ENCODE measurements at places on chromosomes 11 and 22.
A peak's percentile ranks its signal among the peaks of the same experiment; 100 is the strongest.

GRCh38 chr11:15748132-15748531 lies 608.2 kb downstream of the SOX6 start:
- no peak for DNase-seq

GRCh38 chr11:27319072-27319471 lies 43.9 kb downstream of the CCDC34 start:
- no peak for DNase-seq

GRCh38 chr11:8225589-8226036 lies 38.1 kb downstream of the LMO1 start:
- peak; percentile 83 for DNase-seq

- no peak for DNase-seq
Measured at GRCh38 chr11:113247221-113247620, 67.2 kb upstream of the TTC12 start.

DNA sequence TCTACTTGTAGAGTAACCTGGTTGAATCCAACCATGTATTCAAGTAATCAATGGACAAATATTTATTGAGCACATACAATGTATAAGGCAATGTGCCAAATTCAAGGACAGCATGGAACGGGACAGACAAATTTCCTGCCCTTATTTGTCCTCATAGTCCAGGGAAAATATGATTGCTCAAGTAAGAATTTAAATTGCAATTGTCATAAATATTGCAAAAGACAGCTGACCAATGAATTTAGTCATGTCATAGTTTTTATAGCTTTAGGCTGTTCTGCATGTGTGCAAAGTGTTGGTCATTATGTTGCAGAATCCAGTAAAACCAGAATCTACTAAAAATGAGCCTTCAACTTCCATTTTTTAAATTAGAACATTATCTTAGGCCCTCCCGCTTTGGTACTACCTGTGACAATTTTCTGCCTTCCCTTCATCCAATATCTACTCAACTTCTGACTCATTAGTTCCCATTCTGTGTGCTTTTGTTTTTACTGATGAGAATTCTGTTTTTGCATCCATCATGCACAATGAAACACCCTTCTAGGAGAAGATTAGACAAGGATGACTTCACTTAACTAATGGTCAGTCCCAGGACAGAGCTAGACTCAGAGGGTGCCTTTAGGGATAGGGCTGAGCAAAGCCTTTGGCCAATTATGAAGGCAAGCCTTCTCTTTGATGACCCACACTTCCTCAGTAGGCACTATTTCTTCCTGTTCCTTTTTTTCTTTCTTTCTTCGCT lies 45.8 kb upstream of the FIBIN start:
- no peak for DNase-seq

GRCh38 chr22:45682064-45682463 lies 10.4 kb downstream of the ATXN10 start:
- no peak for DNase-seq

- DNase-seq: no peak
Measured at GRCh38 chr11:92159931-92160330, 64.7 kb upstream of the FAT3 start.

- DNase-seq: no peak
Measured at GRCh38 chr11:45431046-45432018, 145.2 kb upstream of the SYT13 start.

DNA sequence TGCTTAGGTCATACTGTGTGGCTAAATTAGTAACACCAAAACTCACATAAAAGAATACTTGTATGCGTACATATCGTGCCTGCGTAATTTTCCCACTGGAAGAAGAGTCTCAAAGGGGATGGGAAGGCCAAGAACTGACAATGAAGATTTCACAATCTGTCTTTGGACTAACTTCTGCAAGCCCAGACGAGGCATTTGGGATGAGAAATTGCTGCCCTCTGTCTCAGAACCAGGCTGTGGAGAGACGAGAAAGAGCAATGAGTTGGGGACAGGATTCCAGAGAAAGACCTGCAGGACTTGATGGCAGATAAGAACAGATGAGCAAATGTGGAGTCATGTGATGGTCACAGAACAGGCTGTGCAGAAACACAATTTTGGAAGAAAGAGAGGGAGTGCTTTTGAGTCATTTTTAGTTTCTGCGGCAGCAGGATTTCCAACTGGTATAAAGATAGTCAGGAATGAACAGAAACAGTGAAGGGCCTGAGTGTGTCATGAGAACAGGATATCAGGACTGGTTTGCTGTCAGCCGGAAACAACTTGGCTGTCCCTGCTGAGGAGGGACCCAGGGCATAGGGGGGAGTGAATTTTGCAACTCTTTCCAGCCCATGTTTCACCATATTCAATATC lies 82.7 kb upstream of the CTSC start:
- no peak for DNase-seq

DNA sequence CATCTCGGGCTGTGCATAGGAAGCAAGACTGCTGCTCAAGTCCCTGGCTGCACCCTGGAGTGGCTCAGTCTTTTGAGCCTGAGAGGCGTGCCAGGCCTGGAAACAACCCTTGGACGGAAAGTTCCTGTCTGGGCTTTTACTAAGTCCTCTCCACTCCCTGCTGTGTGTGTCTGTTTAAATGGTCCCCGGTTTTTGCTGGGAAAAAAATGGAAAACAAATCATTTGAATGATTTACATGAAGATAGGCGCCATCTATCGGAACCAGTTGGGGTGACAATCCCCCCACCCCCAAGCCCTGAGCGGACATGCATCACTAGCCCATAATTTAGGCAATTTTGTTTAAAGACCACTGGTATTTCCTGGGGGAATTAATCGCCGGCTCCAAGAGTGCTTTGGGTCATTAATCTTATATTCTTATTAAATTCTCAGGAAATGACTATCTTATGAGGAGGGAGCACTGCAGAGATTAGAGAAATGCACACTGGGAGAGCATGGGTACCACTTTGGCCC lies 2.7 kb upstream of the GAB2 start:
- peak; percentile 91 for DNase-seq

Measured in SK-N-DZ (cell line).